CMK (cell line): ENCODE measurements at places on chromosomes 2 and 18.

DNA sequence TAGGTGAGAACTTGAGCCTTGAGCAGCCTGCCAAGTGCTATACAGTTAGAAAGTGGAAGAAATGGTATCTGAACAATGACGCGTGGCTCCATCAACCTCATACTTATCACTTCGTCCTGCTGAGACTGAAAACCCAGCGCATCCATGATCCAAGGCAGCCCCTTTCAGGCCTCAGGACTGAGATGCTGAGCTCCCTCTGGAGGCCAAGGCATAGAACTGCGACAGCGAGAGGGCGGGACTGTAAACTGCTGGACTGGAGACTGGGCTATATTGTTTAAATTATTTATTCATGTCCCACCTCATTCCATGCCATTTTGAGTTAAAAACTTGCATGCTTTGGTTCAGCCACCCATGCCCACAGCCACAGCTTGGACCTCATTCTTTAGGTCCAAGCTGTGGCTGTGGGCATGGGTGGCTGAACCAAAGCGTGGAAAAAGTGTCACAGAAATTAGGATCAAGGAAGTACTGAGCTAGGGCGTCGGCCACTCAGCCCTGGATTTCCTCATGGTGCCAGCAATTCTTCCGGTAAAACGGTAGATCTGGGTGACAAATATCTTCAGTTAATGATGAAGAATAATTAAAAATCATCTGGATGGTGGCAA, 195.5 kb downstream of the L3MBTL4 start:
- no peak for DNase-seq

GRCh38 chr2:166088634-166089033, 39.2 kb downstream of the SCN1A start:
- no peak for DNase-seq

GRCh38 chr2:35408320-35408719, 947.3 kb upstream of the CRIM1 start:
- DNase-seq, result no peak

DNA sequence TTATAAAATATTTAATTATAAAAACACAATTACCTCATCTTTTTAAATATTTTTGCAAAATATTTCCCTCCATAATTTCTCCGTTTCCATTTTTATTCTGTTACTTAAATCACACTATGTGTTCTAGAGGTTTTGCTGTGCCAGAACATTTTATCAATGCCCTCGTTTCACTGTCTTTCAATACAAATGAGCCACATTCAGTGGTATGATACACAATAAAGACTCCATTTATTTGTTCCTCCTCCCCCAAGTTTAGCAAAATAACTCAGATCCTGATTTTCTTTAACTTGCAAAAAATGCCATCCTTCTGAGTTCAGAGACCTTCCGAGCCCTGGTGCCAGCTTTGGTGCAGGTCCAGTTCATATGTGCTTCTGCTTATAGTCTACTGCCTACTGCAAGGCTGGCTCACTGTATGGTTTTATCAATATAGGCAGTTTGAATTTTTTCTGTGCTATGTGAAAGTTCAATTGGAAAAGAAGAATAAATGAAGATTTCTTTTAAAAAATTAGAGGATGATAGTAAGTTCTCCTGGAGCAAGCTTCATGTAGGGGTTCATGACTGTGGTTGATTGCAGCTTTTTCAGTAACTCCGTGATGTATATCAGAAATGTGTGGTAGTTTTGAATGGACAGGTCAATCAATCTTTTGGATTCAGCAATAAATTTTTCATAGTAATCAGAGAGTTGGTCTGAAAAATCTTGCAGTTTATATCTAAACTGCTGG, 42.5 kb downstream of the APOB start:
- no peak for DNase-seq

- DNase-seq, result no peak
Observed at GRCh38 chr18:77918730-77919129, 669.1 kb downstream of the GALR1 start.

- DNase-seq, result no peak
Observed at GRCh38 chr18:75049455-75049789, 159.5 kb downstream of the PTGR3 start.

GRCh38 chr2:118844261-118845004, 3.0 kb downstream of the EN1 start:
- no peak for DNase-seq

DNA sequence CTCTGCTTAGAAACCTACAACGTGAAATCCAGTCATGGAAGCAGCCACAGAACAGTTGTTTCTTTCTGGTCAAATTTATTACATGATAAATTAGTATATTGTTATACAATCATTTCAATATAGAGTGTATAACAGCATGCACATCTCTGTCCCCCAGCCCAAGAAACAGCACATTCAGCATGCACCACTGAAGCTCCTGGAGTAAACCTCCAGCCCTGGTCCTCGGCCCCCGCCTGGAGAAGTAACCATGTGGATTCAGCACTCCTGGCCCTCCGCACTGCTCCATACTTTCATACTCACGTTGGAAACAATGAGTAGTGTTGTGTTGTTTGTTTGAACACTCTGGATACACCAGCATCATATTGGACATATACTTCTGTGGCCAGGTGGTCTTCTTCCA, 15.3 kb upstream of the ID2 start:
- no peak for DNase-seq

- no peak for DNase-seq
Observed at GRCh38 chr2:173048522-173048896, 27.1 kb upstream of the MAP3K20 start.

DNA sequence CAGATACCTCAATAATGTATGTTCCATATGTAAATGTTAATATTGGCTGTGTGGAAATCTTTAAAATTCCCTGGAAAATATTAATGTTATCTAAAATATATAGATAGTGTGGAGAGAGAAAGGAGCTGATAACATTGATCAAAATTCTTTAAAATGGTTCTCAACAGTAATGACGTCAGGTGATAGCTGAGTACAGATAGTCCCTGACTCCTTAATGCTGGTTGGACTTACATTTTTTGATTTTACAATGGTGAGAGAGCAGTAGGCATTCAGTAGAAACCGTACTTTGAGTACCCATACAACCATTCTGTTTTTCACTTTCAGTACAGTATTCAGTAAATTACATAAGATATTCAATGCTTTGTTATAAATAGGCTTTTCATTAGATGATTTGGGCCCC, 146.6 kb downstream of the GALNT3 start:
- no peak for DNase-seq

GRCh38 chr2:164281896-164282295, 339.4 kb downstream of the GRB14 start:
- no peak for DNase-seq

GRCh38 chr2:140011287-140011686, 1231.1 kb upstream of the NXPH2 start:
- no peak for DNase-seq

DNA sequence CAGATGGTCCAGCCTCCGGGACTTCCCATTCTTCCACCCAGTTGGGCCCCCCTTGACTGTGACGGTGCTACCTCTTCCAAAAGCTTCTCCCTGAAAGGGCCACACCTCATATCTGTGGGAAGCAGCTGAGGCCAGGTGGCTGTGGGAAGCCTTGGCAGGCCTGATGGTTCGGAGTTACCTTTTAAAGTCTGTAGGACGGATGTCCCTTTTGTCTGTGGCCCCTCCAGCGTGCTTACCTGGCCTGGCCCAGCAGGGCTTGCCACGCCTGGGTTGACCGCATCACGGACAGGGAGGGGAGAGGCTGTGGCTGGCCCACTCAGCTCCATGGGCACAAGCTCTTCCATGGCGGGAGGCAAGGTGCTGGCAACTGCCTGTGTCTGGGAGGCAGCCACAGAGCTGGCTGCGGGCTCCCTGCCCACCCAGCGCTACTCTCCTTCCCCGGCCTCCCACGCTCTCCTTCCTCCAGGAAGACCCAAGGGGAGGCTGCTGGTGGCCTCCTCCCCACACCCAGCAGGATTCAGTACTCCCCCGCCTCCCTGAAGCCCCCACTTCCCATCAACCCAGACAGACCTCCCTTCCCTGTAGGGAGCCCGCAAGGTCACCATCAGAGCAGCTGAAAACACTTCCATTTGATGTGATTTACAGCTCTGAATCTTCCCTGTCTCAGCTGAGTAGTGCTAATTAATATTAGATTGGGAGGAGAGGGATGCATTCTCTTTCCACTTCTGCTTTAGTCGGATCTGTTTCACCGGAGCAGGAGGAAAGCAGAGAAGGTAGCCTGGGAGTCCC, 52.8 kb downstream of the EDAR start:
- DNase-seq, result no peak

- DNase-seq, result no peak
Observed at GRCh38 chr2:152344579-152345195, 9.7 kb downstream of the FMNL2 start.

GRCh38 chr2:32838949-32839348, 107.8 kb upstream of the LTBP1 start:
- DNase-seq, result no peak

GRCh38 chr2:171602352-171602751, 80.1 kb downstream of the CYBRD1 start:
- DNase-seq, result no peak
